ENCODE measurements at places on chromosomes 5 and 9.

GRCh38 chr9:12956261-12956660, 181.4 kb downstream of the LURAP1L start:
- no peak for DNase-seq

- no peak for DNase-seq
Observed at GRCh38 chr5:125120012-125120411, 373.6 kb upstream of the ZNF608 start.

GRCh38 chr5:94784536-94785505, 166.4 kb downstream of the SLF1 start:
- DNase-seq, result no peak

DNA sequence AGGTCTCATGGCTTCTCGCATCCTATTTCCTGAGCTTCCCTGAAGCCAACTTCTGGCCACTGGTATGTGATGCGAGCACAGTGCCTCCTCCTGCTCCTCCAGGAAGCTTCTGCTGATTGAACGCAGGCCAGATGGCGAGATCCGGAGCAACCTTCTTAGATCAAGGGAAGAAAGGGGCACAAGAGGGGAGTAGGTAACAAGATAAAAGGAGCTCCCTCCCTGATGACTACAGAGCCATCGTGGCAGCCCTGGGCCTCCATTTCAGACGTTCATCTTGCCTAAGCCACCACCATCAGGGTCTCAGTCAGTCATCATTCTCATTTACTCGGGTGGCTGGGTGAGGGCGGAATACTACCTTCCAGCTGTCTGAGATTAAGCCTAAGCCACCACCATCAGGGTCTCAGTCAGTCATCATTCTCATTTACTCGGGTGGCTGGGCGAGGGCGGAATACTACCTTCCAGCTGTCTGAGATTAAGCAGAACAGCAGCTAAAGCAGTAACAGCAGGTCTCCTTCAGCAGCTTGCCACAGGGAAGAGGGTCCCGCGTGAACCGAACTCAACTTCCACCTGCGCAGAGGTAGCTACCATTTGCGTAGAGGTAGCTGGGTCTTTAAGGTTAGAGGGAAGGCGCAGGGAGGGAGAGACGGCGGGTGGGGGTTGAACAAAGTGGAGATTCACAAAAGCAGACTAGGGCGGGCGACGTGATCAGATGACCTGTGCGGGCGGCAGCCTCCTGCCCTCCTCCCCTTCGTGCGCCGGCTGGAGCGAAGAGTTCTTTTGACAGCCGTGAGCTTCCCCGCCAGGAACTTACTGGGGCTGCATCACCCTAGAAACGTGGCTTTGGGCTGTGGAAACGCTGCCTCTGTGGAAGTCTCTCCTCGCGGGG, 27.9 kb upstream of the MGAT1 start:
- no peak for DNase-seq

- DNase-seq, result no peak
Observed at GRCh38 chr5:99355881-99356280, 427.1 kb upstream of the CHD1 start.

Data from hindlimb muscle (tissue), 1 donor.